ENCODE measurements at places on chromosomes 6 and 20. TPM values are rescaled to one million over a fixed set of nuclear protein-coding genes. Genes with fewer than 3 reads are reported as not detected.
A peak's percentile ranks its signal among the peaks of the same experiment; 100 is the strongest.

DNA sequence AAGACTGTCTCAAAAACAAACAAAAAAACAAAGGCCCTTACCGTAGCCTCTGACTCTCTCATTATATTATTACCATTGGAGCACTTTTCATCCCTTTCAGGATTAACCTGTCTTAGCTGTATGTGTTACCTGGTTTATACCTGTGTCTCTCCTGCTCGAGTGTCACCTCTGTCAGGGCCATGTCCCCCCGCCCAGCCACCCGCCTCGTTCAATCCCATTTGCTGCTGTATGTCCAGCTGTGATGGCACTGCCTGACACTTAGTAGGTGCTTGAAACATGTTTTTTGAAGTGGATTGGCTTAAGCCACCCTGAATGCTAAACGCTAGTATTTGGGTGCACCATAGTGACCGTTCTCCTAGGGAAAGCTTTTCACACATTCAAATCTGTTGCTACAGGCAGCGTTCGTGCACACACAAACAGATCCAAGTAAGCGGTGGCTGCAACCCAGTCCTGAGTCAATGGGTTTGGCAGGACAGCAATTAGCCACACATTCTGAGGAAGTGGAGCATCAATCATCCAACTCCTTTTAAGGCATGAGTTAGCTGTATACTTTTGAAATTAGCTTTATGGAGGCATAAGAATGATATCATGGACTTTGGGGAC is 98.9 kb upstream of the ZNF217 start:
- DNase-seq = peak; percentile 76

- peak; percentile 39 for DNase-seq
Measured at GRCh38 chr6:34288581-34288980, 39.8 kb upstream of the SMIM29 start.

The RAD21L1 gene
- not detected for total RNA-seq

The ADTRP gene
- 0.22 TPM for total RNA-seq

GRCh38 chr6:25556516-25556915 is 95.5 kb upstream of the SCGN start:
- peak; percentile 88 for DNase-seq
